ENCODE measurements at places on chromosomes 12 and 14. TPM values are rescaled to one million over a fixed set of nuclear protein-coding genes. Genes with fewer than 3 reads are reported as not detected.

- no peak for DNase-seq
Measured at GRCh38 chr12:5796171-5796958, 148.7 kb downstream of the ANO2 start.

DNA sequence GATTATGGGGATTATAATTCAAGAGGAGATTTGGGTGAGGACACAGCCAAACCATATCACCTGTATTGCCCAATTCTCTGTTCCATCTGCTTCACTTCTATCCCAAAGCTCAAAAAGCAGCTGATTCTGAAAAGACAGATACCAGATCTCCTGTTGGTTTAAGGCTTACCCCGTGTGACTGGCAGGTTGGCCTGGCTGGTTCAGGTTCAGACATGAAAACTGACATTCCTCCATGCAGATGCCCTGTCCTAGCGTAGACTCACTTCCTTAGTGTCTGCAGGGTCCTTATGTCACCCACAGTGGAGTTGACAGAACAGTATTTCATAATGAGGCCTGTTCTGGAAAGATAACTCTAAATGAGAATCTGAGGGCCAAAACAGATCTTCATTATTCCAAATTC, 61.1 kb upstream of the FLRT2 start:
- DNase-seq = no peak

GRCh38 chr12:92400006-92400405, 254.4 kb upstream of the BTG1 start:
- DNase-seq = no peak

DNA sequence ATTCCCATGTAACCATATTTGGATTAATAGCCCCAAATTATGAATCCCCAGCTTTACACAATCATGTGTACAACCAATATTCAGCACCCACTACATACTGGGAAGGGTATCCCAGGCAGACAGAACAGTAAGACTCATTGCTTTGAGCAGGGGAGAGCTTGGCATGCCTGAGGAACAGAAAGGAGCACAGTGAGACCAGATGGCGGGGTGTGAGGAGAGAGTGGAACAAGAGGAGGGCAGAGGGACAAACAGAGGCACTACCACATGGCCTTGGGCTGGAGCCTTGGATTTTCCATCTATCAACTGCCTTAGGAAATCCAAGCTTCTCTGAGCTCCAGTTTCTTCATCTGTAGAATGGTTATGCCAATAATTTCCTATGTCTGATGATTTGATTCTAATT, 3.8 kb downstream of the DGKA start:
- DNase-seq = no peak

SMIM41 gene
- total RNA-seq = not detected

DNA sequence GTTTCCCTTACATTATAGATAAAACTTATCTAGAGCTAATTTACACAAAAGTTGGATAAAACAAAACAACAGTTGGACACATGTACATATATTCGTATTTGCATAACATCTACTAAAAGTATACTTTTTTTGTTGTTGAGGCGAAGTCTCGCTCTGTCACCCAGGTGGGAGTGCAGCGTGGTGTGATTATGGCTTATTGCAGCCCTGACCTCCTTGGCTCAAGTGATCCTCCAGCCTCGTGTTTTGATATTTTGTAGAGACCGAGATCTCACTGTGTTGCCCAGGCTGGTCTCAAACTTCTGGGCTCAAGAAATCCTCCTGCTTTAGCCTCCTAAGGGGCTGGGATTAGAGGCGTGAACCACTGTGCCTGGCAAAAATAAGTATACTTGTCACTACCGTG, 9.4 kb downstream of the SYNE2 start:
- no peak for DNase-seq

GRCh38 chr12:124592050-124592449, 24.6 kb upstream of the NCOR2 start:
- DNase-seq = no peak

DNA sequence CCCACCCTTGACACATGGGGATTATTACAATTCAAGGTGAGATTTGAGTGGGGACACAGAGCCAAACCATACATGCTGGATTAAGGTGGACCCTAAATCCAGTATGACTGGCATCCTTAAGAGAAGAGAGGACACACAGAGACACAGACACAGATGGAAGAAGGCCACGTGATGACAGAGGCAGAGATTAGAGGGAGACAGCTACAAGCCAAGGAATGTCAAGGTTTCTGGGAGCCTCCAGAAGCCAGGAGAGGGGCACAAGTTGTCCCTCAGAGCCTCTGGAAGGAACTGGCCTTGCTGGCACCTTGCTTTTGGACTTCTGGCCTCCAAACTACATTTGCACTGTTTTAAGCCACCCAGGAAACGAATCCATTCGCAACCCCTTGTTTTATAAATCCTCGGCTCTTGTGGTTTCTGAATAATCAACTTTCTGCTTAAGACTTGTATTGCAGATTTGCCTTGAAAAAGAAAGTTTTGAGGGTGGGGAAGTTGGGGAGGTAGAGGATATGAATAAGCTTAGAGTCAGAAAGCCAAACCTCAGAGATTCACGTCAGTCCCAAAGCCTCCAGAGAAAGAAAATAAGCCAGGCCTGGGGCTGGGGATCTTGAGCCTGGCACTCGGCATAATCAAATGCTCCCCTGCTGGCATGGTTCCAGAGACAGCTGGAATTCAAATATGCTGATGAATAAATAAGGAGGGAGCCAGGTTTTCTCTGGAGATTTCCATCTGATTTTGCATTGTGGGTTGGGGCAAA, 224.2 kb upstream of the PWP1 start:
- peak; percentile 7 for DNase-seq

GRCh38 chr14:92285311-92285710, 37.7 kb upstream of the SLC24A4 start:
- DNase-seq = no peak

DNA sequence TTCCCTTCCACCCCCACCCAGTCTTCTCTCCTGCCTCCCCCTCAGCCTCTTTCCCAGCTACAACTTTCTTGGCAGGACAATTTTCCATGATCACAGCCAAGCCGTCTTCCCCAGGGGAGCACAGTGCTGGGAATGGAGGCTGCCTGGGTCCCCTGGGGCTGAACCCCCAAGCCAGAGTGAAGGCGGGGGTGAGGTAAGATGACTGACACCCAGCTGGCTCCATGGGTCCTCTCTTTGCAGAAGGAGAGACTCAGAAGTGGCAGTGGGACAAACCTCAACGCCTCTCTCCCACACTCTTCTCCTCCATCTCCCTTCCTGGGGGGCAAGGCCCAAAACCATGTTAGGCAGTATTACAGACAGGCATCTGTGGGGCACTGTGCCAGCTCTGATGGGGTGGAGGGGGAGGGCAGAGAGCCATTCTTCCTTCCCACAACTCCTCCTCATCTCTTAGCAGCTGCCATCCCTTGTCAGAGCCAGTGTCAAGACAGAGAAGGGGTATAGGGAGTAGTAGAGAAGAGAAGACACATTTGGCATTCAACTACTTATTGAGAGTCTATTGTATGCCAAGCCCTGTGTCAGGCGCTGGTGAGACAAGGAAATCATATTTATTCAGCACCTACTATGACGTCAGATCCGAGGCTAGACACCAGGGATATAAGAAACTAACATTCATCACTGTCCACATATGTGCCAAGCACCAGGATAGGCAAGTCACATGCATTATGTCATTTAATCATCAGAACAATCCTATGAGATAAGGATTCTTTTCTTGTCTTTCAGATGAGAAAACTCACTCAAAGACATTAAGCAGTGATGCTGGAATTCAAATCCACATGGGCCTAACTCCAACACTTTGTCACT, 3.6 kb downstream of the ITGA7 start:
- no peak for DNase-seq

- no peak for DNase-seq
Measured at GRCh38 chr12:86117711-86118110, 138.5 kb downstream of the MGAT4C start.

TTC8 gene
- total RNA-seq = 10.8 TPM

SLC25A47 gene
- total RNA-seq = not detected

DNA sequence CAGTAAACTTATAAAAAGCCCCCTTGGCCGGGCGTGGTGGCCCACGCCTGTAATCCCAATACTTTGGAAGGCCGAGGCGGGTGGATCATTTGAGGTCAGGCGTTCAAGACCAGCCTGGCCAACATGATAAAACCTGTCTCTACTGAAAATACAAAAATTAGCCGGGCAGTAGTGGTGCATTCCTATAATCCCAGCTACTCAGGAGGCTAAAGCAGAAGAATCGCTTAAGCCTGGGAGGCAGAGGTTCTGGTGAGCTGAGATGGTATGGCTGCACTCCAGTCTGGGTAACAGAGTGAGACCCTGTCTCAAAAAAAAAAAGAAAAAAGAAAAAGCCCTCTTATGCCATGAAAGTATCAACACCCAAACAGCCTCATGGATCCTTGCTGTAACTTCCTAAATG, 3.7 kb downstream of the PRMT5 start:
- DNase-seq = no peak

- DNase-seq = no peak
Measured at GRCh38 chr12:25123126-25123525, 71.8 kb downstream of the DNAI7 start.

GRCh38 chr14:75123991-75124390, 2.9 kb downstream of the NEK9 start:
- DNase-seq = no peak

DNA sequence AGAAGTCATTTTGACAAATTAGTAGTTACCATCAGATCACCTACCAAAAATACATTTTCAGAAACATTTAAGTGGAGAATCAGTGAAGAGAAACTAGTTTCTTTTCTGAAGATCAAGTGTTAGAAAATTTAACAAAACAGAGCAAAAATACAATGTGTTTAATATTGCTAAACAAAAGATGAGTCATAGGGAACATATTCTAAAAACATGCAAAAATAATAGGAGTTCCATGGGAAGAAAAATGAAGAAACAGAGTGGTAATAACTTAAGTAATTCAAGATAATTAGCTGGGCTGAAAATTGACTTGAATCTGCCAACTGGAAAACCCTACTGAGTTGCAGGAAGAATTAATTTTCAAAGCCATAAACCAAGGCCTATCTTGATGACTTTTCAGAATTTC, 111.5 kb upstream of the KITLG start:
- no peak for DNase-seq

GRCh38 chr14:103886304-103887169, 39.2 kb upstream of the PPP1R13B start:
- no peak for DNase-seq

DNA sequence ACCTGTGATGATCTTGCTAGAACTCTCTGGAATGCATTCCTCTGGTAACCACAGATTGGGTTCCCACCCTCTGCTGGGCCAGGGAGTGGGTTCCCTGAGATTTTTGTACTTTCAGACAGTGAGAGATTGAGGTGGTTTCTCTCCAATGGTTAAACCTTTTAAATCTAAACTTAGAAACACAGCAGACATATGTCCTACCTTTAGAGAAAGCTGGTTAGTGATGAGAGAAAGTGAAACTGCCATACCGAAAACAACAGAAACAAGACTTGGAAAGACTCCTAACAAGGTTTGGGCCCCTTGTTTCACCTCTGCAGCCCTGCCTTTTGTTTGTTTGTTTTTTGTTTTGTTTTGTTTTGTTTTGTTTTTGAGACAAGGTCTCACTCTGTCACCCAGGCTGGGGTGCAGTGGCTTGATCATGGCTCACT, 9.7 kb upstream of the SGPP1 start:
- DNase-seq = no peak

DNA sequence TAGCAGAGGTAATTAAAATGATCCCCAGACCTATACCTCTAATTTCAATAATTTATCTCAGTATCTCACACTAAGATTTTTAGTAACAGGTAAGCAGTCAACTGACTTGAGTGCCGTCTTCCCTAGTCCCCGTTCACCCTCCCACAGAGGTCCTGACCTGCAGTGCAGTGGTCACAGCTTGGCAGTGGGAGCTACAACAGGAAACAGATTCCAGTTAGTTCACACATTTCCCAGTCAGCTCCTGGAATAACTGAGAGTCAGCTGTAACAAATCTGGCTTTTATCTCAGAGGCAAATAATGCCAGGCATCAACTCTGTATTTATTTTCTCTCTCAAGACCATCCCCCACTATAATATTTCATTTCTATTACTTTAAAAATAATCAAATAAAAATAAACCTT, 308.2 kb downstream of the ATP23 start:
- peak; percentile 29 for DNase-seq

PTPRB gene
- 1.6 TPM for total RNA-seq

RTL1 gene
- total RNA-seq = not detected

DNA sequence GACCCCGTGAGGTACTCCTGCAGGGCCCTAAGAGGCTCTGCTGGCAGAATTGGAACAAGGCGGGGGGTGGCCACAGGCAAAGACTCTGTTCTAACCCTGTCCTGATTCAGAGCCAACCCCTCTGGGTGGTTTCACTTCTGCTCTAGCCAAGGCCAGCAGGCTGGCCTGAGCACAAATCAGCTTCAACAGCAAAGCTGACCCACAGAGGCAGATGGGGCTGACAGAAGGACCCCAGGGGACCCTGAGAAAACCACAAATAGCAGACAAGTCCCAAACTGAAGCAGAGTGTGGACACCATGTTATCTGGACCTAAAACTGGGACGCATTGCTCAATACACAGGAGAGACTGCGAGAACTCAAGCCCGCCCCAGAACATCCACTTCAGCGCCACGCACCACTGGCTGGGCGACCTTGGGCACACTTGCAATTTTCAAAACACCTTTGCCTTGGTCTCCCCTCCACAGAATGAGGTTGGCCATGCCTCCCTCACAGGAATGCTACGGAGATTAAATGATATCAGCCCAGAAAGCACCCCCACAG, 76.4 kb upstream of the DICER1 start:
- no peak for DNase-seq

PLEKHD1 gene
- total RNA-seq = 0.07 TPM

DNA sequence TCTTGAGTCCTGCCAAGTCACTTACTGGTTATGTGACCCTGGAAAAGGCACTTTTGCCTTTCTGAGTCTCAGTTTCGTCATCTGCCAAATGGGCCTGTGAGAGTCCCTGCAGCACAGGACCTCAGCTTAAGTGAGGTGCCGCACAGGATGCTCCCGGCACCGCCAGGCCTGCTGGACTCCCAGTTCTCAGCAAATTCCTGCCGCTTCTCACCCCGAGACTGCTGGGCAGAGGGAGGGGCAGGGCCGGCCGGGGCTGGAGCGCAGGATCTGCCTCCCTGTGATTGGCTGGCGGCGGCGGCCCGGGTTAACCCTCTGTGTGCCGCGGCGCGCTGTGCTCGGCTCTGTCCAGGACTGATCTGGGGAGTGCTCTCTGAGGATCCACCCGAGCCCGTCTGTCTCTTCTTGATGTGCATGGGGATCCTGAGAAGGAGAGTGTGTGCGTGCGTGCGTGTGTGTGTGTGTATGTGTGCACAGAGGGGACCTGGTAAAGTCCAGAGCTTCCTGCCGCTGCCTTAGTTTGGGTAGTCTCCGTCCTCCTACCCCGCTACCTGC, 8.6 kb downstream of the SETD1B start:
- no peak for DNase-seq

DNA sequence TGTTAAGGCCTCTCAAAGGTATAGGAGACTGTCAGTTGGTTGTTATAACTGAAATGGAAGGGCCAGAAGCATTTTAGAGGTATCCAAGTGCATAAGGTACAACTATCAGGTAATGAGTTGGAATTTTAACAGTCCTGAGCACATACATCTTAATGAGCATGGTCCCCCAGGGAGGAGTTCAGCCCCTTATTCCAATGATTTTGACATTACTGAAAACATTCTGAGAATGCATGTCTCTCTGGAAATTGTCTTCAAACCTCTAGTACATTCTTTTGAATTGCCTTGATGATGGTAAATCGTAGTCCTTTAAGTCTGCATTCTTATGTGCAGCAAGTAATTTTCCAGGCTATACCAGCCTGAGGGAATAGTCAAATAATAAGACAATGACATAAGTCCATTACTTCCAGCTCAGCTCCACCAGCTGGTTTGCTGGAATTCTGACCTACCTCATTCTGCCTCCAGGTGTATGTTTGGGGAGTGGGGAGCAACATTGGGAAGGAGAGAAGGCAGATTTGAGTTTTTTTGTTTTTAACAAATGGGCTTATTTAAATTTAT, 239.2 kb downstream of the MSRB3 start:
- DNase-seq = no peak

GRCh38 chr14:88255798-88256197, 67.3 kb downstream of the KCNK10 start:
- DNase-seq = no peak

Data from epithelial cell of proximal tubule (primary cell).